ENCODE measurements at places on chromosomes 5 and 9.

GRCh38 chr9:13778631-13779030, 499.1 kb upstream of the MPDZ start:
- no peak for DNase-seq

GRCh38 chr5:119501671-119502179, 49.4 kb downstream of the HSD17B4 start:
- DNase-seq = no peak

DNA sequence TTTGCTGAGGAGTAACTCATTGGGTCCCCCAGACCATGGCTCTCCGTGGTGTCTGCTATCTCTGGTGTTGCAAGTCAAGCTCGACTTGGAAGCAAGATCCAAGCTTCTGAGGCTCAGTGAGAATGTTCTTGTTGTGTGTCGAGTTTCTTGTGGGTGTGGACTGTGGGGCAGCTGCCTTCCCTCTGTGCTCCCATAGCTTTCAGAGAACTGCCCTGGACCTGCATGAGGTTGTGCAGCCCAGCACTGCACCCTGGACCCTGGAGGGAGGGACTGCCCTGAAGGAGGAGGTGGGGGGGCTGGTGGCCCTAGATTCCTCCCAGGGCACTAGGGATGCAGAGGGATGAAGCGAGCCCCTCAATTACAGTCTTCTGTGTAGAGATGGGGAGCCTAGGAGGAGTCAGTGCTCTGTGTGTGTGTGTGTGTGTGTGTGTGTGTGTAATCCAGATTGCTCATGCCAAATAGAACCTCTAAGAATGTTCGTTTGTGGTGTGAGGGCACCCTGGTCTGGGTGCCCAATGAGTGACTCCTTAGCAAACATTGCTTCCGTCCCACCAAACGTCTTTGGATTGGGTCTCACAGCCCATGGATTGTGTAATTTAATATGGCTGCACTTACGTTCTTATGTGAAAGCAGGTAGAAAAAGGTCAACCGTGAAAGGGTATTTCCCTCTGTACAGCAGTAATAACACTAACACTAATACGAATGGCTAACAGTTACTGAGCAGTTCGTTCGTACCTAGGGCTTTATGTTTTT, 143.3 kb upstream of the LMX1B start:
- DNase-seq = no peak

DNA sequence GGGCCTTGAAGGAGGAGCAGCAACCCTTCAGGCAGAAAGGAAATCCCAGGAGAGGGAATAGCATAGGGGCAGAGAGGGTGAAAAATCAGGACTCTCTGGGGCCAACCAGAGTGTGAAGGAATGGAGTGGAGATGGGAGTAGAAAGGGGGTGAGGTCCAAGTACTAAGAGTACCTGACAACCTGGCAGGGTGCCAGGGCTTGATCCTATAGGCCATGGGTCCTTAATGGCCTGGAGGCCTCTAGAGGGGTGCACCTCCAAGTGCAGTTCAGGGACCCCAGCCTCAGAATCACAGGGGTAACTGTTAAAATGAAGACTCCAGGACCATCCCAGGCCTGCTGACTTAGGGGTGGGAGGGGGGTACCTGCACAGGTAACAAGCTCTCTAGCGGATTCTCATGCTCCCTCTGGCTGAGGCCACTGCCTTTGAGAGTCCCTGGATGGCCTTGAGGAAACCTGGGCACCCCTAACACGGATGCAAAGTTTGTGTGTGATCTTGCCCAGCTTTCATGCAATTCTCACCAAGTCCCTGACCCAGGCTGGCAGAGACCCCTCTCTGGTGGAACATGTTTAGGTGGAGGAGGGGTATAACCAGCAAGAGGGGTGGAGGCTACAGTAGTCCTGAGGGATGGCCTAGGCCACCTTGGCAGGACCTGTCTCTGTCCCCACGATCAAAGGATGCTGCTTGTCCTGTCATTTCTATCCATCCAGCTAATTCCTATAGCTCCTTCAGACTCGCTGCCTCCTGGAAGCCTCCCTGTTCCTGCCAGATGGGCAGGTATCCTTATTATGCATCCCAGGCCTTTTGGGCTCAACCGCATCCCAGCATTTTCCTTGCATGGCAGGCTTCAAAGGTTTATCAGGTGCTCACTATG, 17.6 kb upstream of the CSF1R start:
- DNase-seq = no peak

DNA sequence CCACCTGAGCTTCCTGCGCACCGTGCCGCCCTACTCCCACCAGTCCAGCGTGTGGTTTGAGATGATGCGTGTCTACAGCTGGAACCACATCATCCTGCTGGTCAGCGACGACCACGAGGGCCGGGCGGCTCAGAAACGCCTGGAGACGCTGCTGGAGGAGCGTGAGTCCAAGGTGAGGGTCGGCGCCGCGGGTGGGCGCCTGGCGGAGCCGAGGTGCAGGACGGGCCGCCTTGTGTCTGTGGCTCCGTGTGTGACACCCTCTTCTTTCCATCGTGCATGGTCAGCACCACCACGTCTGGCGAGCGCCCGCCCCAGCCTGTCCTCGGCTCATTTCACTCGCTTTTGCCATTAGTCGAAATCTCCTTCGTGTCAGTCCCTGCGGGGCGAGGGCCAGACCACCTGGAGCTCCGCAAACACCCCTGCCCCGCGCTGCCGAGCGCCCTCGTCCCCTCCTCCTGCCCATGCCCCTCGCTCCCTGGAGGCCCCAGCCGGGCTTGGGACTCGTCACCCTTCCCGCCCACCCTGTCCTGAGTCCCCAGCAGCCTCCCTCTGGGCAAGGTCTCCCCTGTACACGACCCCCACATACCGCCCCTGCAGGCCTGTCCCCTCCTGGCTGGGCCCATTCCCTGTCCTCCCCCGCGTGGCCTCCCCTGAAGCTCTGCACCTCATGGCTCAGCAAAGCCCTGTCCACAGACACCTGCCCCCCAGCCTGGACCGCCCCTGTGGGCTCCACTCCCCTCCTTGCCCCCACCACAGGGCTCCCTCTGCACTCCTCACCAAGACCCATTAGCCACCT, 7.0 kb downstream of the GRIN1 start:
- DNase-seq = no peak

DNA sequence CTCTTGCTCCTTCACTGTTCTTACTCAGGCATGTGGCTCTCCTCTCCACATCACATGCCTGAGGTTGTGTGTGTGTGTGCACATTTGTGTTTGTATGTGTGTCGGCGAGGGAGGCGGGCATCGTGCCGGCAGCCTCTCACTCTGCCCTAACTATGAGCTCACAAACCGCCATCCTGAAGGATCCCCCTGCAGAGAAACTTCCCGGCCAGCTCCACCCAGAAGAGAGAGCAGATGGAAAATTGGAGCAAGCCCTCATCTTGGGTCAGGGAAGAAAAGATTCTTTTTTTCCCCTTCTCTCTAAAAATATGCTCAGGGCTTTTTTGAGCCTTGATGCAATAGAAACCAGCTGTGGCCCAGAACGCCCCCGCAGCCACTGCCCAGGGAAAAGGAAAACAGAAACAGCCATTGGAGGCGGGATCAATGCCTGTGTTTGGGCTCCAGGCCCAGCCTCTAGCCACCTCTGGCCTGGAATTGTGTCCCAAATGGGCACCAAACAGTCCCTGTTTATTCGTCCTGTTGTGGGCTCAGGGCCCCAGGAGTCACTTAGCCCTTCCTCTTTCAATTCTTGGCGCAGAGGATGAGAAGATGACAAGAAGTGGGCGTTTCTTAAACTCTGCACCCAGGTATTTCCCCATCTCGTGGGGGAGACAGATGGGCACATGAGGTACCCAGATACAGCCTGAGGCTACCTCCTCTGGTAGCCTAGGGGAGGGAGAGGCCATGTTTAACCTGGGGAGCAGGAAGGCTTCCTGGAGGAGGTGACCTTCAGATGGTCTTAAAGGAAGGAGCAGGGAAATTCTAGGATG, 151.5 kb downstream of the RGS3 start:
- no peak for DNase-seq

- DNase-seq = no peak
Measured at GRCh38 chr9:114631166-114631565, 20.1 kb downstream of the TMEM268 start.

- DNase-seq = no peak
Measured at GRCh38 chr5:45098483-45098882, 289.7 kb downstream of the MRPS30 start.

GRCh38 chr5:111514087-111514486, 1.8 kb upstream of the STARD4 start:
- DNase-seq = no peak

GRCh38 chr5:91018200-91018599, 364.9 kb downstream of the ARRDC3 start:
- no peak for DNase-seq

GRCh38 chr5:120517607-120518252, 53.6 kb downstream of the PRR16 start:
- no peak for DNase-seq

DNA sequence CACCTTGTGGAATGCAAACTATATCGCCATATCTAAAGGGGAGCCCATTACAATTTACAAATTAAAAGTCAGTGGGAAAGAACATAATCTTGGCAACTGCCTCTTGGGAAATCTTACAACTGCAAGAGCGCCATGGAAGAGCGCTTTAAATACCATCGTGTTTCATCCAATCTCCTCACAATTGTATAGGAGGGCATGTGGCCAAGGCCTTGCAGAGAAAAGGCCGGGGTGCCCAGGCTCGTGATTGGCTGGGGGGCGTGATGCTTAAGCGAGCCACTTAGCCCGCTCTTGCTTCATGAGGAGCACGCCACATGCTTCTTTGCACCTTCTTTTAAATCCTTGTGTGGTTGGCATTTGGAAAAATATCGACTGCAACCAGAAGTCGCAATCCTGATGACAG, 69.8 kb upstream of the NFIB start:
- DNase-seq = no peak

DNA sequence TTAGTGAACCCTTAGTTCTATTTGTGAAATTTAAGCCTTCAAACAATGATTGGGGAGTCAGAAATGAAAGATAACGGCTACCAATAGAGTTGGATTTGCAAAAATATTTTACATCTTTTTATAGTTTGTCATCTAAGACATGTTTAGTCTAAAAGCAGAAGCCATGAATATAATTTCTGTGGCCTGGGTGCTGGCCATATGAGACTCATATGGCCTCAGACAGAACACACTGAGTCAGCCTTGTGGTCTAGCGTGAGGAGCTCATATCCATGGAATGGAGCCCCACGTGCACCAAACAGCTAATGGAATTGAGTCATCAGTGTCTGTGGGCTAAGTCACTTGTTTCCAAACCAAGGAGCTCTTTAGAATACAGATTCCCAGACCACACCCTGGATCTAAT, 240.7 kb upstream of the NREP start:
- no peak for DNase-seq

GRCh38 chr9:98866435-98867102, 59.1 kb downstream of the GALNT12 start:
- DNase-seq = no peak
